ENCODE measurements at places on chromosomes 11 and 22.

GRCh38 chr22:27329966-27330645, 471.4 kb downstream of the MN1 start:
- no peak for DNase-seq

DNA sequence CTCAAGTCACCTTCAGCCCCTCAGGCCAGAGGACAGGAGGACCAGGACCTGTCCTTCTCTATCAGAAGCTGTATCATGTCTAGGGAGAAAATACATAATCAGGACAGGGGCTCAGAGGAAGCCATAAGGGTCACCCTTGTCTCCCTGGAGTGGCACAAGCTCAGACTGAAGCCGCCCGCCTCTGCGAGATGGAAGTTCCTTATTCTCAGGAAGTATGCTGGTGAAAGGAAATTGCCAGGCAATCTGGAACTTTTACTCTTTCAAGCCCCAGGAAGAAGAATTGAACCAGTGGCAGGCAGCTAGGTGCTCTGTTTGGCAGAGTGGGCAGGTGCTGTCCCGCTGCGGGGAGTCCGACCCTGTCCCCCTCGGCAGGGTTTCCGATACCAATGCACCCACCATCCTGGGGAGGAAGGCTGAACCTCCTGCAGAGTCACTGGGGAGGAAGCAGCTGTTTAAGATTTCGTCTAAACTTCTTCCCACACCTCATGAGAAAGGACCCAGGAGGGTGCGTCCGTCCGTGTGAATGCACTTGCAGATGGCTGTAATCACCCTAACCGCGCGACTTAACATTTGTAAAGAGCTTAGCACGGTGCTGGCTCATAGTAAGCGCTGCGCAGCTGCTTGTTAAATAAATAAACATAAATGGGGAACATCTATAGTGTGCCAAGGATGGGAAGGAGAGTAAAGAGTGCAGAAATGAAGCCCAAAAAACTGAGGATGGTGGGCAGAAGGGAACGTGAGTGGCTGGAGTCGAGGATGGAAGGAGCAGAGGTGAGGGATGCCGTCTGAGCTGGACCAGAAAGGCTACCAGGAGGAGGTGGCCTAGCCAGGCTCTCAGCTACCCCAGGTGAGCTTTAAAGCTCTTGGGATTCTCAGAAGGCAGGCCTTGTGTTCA, 5.0 kb upstream of the ANO1 start:
- no peak for DNase-seq

GRCh38 chr11:15336021-15336420, 221.3 kb downstream of the INSC start:
- DNase-seq = no peak

DNA sequence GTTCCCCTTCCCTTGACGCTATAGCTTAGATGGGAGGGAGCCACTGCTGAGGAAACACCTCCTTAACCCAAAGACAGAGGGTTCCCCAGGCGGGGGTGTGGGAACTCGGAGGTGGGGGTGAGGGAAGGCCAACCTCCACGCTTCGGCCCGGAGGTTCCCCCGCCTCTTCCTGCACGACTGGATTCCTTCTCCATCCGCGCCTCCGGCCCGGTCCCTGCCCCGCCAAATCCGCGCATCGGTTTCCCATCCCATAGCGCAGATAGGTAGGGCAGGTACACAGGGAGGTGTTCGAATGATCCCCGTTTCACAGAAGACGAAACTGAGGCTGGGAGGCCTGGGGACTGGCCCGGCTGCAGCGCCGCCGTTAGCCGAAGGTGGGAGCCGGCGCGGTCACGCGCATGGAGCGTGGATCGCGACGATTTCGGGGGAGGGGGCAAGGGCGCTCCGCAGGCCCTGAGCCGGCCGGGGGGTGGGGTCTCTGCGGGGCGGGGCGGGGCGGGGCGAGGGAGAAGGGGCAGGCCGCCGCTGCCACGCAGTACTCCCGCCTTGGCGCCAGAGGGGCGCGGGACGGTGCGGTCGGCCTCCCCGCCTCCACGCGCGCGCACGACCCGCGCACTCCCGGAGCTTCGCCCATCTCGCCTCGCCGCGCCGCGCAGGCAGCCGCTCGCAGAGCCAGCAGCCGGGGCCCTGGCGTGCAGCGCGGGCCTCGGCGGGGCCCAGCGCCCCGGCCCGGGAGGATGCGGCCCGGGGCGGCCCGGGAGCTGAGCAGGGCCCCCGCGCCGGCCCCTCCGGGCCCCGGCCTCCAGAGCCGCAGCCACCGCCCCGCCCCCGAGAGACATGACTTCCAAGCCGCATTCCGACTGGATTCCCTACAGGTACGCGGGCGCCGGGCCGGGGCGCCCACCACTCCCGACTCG, at the start of gene TUB:
Gene TUB, plus strand, starts transcription at position 538 of the 917 bp plus-strand sequence. Its CDS starts 300 bp downstream, at position 838.
- no peak for DNase-seq

GRCh38 chr11:134432776-134433175, 20.7 kb upstream of the B3GAT1 start:
- no peak for DNase-seq

GRCh38 chr11:77155082-77155475, 27.0 kb downstream of the MYO7A start:
- DNase-seq = no peak

- DNase-seq = no peak
Measured at GRCh38 chr11:93843906-93844305, 6.5 kb downstream of the VSTM5 start.

DNA sequence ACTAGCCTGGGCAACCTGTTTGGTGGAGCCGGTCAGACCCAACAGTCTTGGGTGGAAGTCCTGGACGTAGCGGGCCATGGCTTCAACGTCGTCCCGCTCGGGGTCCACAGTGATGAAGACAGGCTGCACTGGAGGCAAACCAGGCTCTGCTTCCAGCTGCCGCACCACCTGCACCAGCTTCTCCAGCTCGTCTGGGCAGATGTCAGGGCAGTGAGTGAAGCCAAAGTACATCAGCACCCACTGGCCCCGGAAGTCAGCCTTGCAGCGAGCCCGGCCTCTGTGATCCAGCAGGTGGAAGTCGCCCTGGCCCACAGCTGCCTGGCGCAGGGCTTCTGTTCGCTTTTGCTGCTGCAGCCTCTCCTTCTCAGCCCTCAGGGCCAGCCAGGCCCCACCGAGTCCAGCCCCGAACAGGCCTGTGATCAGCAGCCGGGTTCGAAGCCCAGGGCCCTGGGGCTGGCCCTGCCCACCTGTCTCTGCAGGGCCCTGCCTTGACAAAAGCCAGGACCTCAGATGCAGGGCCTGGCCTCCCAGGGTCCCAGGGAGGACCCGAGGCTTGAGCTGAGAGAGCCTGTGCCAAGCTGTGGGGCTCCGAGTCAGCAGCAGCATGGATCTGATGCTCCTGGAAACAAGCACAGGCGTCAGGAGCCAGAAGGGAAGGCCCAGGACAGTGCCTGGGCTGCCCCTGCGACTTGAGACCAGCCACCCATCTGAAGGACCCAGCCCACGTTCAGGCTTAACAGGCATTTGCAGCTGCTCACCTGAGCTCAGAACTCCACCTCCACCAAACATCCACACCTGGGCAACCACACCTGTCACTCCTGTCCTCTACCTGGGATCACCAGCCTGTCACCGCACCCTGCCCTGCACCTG, 1.4 kb downstream of the SCO2 start:
- no peak for DNase-seq

- DNase-seq = no peak
Measured at GRCh38 chr22:37260901-37261336, 16.9 kb upstream of the RAC2 start.

DNA sequence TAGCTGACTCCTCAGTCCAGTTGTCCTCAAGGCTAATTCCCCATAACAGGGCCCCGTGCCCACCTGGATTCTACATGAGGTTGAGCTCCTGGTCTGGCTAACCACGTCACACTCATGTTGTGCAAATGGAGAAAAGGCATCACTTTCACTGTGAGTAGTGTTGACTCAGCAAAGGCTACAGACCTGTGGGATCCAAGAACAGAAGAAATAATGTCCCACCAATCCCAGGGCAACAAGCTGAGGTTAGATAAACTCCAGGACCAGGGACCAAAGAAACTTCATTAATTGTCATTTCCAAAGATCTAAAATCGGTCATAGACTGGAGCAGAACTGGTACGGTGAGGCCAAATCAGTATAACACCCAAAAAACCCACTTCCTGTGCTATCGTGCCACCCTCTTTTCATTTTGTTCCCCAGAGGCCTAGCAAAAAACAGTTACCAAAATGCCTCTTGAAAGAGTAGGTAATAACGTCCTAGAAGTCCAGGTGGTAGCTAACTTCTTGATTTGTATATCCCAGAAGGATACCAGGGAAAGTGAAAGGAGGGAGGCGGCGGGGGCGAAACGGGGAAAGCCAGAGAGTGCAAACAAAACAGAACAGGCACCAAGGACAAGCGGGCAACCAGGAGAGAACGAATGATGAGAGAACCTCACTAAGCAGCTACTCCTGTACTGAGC, 1.4 kb downstream of the PCSK7 start:
- no peak for DNase-seq

DNA sequence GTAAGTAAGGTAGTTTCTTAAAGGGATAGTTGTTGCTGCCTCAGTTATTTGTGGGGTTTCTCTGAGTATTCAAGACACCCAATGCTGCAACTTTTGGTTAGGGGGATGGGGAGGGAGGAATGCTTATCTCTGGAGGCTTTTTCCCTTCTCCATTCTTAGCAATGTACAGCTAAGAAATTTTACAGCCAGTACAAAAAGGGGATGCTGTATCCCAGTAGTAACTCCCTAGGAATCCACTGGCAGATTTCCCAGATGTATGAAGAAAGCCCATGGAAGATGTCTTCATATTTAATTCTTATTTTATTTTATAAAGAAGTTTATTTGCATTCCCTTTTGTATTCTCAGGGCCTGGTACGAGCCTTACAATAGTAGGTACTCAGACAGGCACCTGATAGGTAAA, 154.8 kb downstream of the ENTHD1 start:
- no peak for DNase-seq

DNA sequence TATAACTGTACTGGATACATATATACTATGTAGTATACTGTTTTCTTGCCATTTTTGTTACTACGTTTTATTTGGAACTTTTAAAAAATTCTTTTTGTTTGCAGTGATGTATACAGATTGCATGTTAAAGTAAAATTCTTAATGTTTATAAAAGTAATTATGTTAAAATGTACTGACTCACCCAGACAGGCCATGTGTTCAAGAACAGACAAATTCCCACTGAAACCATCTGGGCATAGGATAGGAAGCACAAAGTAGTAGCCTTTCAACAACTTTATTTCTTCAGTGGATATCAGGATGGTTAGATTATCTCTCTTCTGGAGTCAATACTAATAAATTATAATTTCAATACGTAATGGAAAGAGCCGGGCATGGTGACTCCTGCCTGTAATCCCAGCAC, 19.8 kb downstream of the PRMT3 start:
- DNase-seq = no peak

GRCh38 chr11:87804176-87804575, 371.1 kb downstream of the RAB38 start:
- no peak for DNase-seq

GRCh38 chr11:116930177-116930576, 92.8 kb upstream of the APOA1 start:
- no peak for DNase-seq

DNA sequence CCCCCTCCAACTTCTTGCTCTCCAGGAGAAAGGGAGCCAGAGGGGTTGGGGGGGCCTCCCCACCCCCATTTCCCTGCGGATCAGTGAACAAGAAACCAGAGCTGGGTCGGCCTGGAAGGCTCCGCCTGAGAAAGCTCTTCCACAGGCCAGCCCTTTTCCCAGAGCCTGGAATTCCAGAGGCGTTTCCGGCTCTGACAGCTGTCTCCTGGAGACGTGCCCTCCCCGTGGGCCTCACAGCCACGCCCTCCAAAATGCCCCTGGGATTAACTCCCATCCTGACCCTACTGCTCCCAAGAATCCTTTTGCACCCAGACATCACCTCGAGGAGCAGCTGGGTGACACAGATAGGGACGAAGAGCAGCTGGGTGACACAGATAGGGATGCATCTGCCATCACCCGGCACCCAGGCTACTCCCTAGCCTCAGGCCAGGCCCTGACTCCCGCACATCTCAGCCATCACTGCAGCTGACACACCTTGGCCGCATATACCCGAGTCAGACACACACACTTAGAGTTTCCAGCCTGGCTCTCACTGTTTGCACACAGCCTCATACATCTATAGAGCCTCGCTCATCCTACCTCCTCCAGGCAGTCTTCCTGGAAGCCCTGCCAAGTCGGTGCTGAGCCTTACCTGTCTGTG, 7.6 kb upstream of the CDC42EP1 start:
- no peak for DNase-seq

DNA sequence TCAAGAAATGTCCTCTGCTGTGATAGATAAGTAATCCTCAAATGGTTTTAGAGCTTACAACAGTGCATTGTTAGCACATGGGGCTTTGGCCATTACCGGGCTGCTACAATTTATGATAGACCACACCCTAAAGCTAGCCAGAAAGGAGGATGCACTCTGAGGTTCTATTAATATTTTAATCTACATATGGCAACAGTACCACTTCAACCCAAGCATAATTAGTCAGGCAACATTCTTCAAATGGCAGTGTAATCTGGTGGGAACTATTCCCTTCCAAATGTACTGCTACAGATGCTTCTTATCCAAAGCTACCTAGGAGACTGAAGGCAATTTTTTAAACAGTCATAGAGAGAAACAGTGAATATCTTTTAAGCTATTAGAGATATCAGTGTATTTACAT, 697.6 kb downstream of the KCNA4 start:
- DNase-seq = no peak

GRCh38 chr11:8242118-8242475, 21.6 kb downstream of the LMO1 start:
- no peak for DNase-seq

- DNase-seq = no peak
Measured at GRCh38 chr11:638631-639331, 1.7 kb downstream of the DRD4 start.

- no peak for DNase-seq
Measured at GRCh38 chr11:30346068-30346688, 23.3 kb downstream of the ARL14EP start.
